CD4-positive, alpha-beta T cell treated with Interleukin-4 for 4 hours (primary cell): ENCODE measurements at places on chromosomes 3 and 15.

DNA sequence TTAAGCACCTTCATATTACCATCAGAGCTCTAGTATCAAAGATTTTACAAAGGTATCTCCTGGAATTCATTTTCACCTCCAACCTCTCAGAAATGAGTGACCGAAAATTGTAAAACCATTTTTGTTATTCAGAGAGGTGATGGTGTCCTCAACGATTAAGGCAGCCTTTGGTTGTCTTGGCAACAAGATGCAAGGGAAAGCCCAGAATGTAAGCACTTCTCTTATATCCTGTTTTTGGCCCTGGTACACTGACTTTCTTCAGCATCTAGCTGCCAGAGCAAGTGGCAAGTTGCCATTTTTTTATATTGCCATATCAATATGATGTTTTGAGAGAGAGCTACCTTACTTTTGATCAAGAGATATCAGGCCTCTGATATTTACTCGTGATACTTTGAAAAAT is 384.9 kb upstream of the NECTIN3 start:
- DNase-seq, result no peak

- no peak for DNase-seq
These were observed 1.3 kb downstream of the SLC28A2 start for GRCh38 chr15:45253330-45253729.

DNA sequence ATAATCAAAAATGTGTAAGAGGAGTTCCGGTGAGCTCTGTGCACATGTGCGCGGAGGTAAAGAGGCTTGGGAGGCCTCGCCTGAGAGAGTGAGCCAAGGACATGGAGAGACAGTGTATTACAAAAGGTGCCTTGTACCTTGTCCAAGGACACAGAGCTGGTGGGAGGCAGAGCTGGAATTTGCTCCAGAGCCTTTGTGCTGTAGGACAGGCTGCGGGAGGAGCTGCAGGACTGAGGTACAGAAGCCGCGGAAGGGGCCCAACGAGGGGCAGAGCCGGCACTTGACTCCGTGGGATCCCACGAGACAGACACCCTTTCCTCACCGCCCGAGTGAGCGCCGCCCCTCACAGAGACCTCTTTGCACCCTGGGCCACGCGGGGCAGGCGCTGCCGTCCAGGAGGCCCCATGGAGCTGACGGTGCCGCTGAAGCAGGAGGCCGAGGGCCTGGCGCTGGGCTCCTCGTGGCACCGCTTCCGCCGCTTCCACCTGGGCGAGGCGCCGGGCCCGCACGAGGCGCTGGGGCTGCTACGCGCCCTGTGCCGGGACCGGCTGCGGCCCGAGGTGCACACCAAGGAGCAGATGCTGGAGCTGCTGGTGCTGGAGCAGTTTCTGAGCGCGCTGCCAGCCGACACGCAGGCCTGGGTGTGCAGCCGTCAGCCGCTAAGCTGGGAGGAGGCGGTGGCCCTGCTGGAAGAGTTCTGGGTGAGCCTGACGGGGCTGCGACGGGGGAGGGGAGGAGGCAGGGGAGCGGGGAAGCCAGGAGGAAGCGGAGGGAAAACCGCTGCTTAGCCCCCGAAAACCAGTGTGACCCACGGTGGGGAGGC is 68.7 kb downstream of the SLTM start:
- DNase-seq, result no peak

DNA sequence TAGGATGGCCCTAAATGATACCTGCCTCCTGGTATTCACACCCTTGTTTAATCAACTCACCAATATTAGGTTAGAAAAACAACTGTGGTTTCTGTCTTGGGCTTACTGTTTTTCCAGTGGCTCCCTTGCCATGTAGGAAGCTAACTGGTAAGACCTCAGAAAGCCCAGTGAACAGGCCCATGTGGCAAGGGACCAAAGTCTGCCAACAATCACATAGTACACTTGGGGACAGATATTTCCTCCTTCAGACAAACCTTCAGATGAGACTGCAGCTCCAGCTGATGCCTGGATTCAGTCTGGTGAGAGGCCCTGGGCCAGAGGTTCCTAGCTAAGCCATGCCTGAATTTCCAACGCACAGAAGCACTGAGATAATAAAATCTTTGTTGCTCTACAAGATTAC is 96.1 kb downstream of the GSK3B start:
- no peak for DNase-seq

DNA sequence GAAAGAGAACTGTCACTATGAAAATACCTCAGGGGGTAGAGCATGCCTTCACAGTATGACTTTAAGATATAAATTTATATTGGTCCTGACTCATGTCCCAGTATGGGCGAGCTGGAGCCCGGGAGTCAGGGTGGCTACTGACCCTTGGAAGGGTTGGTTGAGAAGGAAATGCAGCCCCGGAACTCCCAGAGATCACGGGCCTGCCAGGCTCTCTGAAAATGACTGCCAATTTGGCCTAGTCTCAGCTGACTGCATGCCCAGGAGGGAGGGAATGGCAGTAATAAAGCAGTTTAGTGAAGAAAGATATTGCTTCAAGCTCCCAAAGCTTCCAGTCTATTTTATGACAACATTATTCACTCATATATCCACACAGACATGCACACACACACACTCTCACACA is 299.0 kb downstream of the NR2F2 start:
- no peak for DNase-seq

DNA sequence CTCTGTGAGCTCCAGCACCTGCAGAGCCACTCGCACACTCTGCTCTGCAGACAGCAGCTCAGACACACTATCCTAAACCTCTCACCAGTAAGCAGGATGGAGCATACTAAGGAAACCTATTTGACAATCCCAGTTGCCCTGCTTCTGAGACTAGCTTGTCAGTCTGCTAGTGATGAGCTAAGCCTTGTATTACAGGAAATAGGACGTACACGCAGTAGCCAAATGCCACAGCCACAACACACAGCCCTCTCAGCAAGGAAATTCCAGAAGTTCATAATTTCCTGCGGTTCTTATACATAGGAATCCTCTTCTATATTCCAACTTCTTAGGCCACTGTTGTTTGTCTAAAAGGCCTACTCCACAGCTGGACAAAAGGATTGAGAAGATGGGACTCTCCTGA is 74.5 kb downstream of the MYLK start:
- DNase-seq, result no peak

GRCh38 chr3:20008646-20009045 is 3.4 kb downstream of the PP2D1 start:
- no peak for DNase-seq
